ENCODE measurements at places on chromosomes 11 and 22.

GRCh38 chr11:17821648-17822400, 87.2 kb downstream of the KCNC1 start:
- DNase-seq, result no peak

DNA sequence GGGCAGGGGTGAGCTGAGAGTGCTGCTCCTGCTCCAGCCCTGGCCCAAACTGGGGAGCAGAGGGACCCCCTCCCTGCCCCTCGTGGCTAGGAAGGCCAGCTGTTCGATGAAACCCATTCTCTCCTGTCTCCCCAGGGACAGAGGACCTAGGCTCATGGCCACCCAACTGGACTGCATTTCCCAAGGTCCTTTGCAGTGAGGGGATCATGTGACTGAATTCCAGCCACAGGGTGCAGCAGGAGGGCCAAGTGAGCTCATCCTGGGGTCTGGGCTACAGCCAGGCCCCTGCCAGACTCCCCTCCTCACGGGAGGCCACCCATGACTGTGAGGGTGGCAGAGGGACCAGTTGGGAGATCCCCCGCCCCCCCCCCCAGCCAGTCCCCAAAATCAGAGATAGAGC, 777.6 kb downstream of the TBC1D22A start:
- DNase-seq, result no peak

GRCh38 chr11:1342946-1343345, 33.5 kb upstream of the TOLLIP start:
- DNase-seq, result no peak

- no peak for DNase-seq
Observed at GRCh38 chr11:20887137-20887536, 217.8 kb downstream of the NELL1 start.

DNA sequence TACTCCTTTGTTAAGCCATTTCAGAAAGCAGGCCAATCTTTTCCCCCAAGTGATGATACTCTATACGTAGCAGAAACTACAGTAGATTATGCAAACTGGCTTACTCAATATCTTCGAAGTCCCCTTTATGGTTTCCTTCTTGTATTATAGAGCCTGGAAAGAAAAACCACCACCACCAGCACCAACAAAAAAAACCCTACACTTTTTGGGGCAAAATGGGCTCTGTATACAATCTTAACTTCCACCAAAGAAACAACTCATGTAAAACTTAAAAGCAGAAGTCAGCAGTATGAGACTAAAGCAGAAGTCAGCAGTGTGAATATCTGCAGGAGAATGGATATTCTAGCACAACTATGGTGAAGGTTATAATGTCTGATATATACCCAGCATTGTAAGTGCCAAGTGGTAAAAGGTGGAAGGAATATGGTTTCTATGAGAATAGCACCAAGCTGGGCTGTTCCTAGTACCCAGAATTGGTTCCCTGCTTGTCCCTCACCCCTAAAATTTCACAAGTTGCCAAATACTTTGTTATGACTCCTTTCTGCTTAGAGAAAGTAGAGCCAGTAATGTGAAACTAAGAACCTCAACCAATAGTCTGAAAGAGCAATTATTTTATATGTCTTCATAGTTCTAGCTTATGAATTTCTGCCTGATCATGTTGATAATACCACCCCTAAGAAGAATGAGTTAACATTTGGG, 252.1 kb downstream of the SBF2 start:
- DNase-seq, result no peak

- DNase-seq, result no peak
Observed at GRCh38 chr11:113375402-113375801, 12.2 kb upstream of the ANKK1 start.

- no peak for DNase-seq
Observed at GRCh38 chr22:29083933-29084591, 11.2 kb downstream of the KREMEN1 start.

- no peak for DNase-seq
Observed at GRCh38 chr22:19896665-19897355, 42.1 kb upstream of the GNB1L start.

DNA sequence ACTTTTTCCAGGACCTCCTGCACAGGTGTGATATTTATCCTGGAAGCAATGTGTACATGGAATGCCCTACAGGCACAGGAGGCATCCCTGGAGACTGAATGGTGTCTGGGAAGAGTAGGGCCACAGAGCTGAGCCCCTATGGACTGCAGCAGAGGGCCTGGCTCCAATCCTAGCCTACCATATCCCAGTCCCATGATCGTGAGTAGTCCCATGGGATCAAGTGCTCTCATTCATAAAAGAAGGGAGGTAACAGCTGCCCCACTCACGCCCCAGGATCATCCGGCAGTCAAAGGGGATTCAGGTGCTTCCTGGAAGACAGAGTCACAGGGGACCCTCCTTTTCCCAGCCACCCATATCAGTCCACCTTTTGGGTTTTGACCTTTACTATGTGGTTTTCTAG, 24.0 kb downstream of the ANKK1 start:
- DNase-seq, result no peak

DNA sequence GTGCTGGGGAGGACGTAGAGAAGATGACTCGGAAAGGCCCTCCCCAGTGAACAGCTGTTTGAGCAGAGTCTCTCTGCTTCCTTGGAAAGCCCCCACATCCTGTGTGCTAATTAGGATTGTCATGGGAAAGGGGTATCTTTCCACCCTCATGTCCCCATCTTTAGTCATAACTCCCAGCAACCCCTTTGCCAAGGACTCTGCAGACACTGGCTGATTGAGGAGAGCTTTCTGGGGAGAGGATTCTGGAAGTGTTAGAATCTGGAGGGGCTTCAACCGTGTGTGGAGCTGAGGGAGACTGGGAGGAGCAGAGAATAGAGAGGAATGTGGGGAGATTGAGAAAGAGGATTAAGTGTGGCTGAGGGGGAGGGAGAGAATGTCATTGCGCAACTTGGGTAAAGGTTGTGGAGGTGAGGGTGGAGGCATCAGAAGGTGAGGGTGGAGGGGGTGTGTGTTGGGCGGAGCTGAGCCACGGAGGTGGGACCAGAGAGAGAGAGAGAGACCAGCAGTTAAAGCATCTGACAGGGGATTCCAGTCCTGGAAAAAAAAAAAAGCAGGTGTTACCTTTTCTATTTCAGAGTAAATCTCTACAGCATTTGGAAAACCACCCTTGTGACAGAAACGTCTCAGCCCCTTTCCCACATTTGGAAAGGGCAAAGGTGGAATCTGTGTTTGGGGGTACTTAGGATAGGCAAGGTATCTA, 2.2 kb downstream of the DTX4 start:
- DNase-seq, result no peak

- no peak for DNase-seq
Observed at GRCh38 chr22:34946339-34946985, 119.5 kb upstream of the ISX start.

- no peak for DNase-seq
Observed at GRCh38 chr11:106624377-106624776, 393.9 kb downstream of the GUCY1A2 start.

GRCh38 chr22:20549232-20549841, 41.9 kb downstream of the MED15 start:
- no peak for DNase-seq

DNA sequence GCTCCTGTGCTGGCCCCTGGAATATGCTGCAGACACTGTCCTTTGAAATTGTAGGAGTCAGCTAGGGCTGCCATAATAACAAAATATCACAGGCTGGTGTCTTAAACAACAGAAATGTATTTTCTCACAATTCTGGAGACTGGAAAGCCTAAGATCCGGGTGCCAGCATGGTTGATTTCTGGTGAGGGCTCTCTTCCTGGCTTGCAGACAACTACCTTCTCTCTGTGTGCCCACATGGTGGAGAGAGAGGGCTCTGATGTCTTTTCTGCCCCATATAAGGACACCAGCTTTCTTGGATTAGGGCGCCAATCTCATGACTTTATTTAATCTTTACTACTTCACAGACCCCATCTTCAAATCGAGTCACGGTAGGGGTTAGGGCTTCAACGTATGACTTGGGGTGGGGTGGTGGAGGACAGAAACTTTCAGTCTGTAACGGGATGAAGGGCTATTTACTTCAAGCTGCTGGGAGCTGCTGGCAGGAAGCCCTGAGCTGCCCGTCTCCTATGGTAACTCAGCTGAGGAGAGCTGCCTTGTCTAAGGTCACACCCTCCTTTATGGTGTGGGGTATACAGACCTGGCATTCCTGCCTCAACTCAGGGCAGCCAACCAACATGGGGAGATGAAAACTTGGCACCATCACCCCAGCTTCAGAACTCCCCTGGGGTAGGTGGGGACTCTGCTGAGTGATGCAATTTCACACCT, 142.9 kb upstream of the ZBED5 start:
- no peak for DNase-seq

- DNase-seq, result no peak
Observed at GRCh38 chr11:23585416-23586104, 725.3 kb upstream of the CCDC179 start.

- DNase-seq, result no peak
Observed at GRCh38 chr11:69436041-69436982, 45.2 kb upstream of the LINC01488 start.

DNA sequence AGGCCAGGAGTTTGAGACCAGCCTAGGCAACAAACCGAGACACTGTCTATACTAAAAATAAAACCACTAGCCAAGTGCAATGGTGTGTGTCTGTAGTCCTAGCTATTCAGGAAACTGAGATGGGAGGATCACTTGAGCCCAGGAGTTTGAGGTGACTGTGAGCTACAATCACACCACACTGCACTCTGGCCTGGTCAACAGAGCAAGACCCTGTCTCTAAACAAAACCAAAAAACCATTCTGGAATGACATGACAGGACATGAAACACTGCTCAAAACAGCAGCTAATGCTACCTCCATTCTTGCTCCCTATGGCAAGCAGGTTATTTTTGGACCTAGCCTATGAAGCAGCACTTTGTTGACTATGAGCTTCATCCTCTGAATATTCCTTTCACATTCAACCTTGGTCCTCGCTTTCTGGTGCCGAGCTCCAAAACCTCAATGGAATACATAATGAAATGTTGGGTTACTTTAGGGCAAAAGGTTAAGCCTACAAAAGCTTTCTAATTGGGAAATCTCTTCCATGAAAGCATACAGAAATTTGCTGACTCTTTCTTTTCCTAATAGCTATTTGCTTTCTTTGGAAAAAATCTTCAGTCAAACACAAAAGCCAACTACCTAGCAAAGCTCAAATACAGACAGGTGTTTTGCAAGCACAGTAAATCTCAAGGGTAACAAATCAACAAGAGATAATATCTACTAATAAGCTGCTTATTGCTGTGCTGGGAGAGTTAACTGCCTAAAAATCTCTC, 21.1 kb downstream of the SIK3 start:
- no peak for DNase-seq

GRCh38 chr11:15883455-15883920, 472.9 kb downstream of the SOX6 start:
- no peak for DNase-seq

GRCh38 chr11:8584082-8584481, 9.9 kb downstream of the STK33 start:
- no peak for DNase-seq

GRCh38 chr11:64686466-64687170, 36.4 kb downstream of the NRXN2 start:
- no peak for DNase-seq

- no peak for DNase-seq
Observed at GRCh38 chr22:49807780-49808708, 19.6 kb downstream of the BRD1 start.

GRCh38 chr22:38490475-38490874, 15.6 kb downstream of the DDX17 start:
- DNase-seq, result no peak

DNA sequence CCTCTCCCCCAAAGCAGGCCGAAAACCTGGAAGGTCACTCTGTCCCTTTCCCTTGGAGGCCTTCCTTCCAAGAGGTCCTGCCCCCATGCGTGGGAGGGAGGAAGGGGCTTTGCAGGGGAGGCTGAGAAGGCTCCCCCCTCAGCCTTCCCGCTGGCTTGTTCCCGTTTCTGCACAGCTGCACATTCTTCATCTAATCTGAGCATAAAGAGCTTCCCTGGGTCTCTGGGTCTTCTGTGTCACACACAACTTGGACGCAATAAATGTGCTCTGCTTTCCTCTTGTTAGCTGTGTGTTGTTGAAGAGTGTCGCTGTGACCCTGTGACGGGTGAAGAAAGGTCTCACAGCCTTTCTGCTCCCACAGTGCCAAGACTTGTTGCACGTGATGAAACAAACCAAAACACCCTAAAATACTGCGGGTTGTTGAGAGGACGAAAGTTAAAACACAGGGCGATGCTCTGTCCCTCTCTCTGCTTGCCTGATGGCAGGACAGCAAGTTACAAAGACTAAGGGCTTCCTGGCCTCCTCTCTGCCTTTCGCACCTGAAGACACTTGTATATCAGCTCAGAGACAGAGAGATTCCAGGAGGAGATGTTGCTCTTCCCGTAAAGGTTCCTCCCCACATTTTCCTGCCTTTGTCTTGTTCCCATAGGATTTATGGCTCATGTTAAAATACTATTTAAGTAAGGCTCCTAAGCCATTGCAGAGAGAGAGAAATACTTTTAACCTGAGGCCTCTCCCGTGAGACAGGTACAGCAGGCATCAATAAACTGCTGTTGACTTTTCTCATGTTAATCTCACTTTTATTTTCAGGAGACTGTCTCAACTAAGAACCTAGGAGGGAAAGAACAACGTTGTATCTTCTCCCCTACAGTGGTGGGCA, 15.4 kb upstream of the IFITM3 start:
- DNase-seq, result no peak

- no peak for DNase-seq
Observed at GRCh38 chr11:134780486-134781147, 368.6 kb upstream of the B3GAT1 start.

- DNase-seq, result peak; percentile 68
Observed at GRCh38 chr11:130580372-130580771, 131.9 kb downstream of the ADAMTS15 start.

GRCh38 chr11:65498977-65499712, at the start of gene MALAT1:
TSS of gene MALAT1 (plus strand) at chr11:65499045.
- peak; percentile 37 for DNase-seq

GRCh38 chr11:27370374-27370773, 7.4 kb upstream of the CCDC34 start:
- DNase-seq, result no peak

- DNase-seq, result no peak
Observed at GRCh38 chr22:30982512-30982911, 13.4 kb downstream of the TUG1 start.

DNA sequence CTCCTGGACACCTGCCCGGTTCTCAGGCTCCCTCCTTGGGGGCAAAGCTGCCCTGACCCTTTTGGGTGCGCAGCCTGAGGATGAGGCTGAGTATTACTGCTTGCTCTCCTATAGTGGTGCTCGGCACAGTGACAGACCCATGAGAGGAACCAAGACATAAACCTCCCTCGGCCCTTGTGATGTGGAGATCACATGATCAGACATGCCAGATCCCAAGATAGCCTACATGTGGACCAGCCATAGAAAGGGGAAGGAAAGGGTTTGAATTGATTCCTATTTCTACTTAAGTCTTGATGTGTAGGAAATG, 125.3 kb downstream of the VPREB1 start:
- DNase-seq, result no peak

All from nucleus accumbens (tissue), 56 donors.